Cardiac muscle cell (in vitro differentiated cells and primary cell): ENCODE measurements at places on chromosomes 12 and 14. TPM values are rescaled to one million over a fixed set of nuclear protein-coding genes. Genes with fewer than 3 reads are reported as not detected.
A peak's percentile ranks its signal among the peaks of the same experiment; 100 is the strongest.

DNA sequence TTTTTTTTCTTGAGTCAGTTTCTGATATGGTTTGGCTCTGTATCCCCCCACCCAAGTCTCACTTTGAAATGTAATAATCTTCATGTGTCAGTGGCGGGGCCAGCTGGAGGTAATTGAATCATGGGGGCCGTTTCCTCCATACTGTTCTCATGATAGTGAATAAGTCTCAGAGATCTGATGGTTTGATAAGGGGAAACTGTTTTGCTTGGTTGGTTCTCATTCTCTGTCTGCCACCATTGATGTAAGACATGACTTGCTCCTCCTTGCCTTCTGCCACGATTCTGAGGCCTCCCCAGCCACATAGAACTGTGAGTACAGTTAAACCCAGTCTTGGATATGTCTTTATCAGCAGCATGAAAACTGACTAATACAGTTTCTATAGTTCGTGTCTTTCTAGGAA lies 42.9 kb downstream of the WNK1 start:
- no peak for DNase-seq

Gene TAS2R20
- 0.25 and 0.61 TPM in 2 replicates for polyA plus RNA-seq

Gene RHEBL1
- polyA plus RNA-seq, result 0.94 and 1.0 TPM in 2 replicates

DNA sequence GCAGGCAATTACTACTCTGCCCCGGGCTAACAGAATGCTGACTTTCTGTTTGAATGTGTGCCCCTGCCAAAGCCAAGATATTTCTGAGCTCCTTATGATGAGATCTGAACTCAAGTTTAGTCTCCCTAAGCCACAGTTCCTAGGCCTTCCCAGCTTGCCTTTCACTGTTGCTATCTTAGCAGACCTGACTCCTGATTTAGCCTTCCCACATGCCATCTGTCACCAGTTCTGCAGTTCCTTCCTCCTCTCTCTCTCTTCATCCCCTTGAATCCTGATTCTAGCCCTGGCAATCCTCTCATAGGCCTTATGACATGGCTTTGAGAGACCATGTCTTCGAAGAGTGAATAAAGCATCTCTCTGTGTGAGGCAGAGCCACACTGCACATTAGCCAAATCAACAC lies 12.5 kb upstream of the SAMD4A start:
- no peak for DNase-seq

- DNase-seq, result peak; percentile 8
Measured at GRCh38 chr12:3436461-3437065, 54.4 kb upstream of the PRMT8 start.

DNA sequence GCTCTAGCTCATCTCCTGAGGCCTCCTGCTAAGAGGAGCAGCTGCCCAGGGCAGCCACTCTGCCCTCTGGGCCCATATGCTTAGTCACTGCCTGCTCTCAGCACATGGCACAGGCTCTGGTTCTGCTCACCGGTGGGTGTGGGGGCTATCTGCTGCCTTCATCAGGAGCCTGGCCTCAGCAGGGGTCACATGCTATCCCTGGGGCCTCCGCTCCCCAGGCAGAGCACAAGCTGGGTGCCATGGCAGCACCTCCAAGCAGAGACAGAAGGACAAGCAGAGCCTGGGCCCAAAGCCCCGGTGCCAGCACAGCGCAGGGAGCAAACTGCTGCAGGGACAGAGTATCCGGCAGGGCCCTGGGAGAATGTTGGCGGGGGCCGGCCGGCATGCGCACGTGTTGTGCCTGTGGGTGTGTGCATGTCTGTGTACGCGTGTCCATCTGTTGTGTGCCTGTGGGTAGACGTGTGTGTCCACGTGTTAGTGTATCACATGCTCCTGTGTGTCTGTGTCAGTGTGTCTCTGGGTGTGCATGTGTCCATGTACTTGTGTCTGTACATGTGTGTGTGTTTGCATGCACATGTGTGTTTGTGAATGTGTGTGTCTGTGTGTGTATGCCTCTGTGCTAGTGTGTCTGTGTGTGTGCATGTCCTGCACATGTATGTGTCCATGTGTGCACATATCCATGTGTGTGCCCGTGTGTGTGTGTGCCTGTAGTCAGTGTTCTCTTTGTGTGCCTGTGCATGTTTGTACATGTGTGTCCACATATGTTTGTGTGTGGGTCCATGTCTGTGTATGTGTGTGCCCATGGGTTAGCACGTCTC lies 326.9 kb downstream of the TMEM121 start:
- DNase-seq, result no peak

DNA sequence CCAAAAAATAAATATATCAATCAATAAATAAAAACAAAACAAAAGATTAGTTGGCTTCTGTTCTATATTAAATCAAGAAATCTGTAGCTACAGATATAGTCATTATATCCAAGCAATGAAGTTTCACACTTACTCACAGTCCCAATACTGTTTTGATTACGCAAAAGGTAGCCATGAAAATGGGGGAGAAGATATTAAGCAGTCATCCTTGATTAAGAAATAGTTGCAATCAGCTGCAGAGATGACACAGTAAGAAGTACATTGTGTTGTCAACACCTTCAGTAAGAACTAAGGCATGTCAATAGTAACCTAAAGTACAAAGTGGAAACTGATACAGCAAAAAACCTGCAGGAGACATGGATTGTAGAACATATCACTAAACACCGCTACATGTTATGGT lies 11.0 kb upstream of the RHOJ start:
- DNase-seq, result no peak

Gene CHGA
- polyA plus RNA-seq, result 0.31 and 0.73 TPM in 2 replicates

Gene MUCL1
- polyA plus RNA-seq, result not detected in 2 replicates

DNA sequence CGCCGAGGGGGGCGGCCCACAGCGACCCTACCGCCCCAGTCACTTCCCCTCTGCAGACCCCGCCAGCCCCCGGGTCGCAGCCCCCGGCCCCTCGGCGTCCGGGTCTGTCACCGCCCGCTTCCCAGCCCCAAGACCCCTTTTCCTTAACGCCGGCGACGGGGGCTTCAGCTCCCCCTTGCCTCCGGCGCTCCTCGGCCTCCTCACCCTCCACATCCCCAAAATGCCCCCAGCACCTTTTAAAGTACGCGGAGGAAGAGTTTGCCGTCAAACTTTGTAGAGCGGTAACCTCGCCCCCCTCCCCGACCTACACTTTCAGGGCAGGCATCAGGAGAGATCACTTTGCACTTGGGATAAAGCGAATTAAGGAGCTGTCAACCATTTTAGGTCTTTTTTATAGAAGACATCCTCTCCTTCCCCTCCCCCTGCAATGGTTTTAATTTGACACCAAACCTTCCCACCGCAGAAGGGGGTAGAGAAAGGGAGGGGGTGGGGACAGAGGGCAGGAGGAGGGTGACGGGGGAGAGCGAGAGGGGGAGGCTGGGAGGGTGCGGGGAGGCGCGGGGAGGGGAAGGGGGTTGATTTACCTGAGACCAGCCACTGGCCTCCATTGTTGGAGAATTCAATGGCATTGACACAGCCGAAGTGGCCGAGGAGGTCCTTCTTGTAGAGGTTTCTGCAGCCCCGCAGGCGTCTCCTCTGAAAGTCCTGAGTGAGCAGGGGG lies 578 bp downstream of the DCAF5 start:
- DNase-seq, result peak; percentile 56

Gene BCL11B
- 0.04 and 0.57 TPM in 2 replicates for polyA plus RNA-seq

- peak; percentile 14 for DNase-seq
Measured at GRCh38 chr14:80584744-80585505, 356.6 kb downstream of the CEP128 start.

GRCh38 chr14:67514203-67514607 lies 18.9 kb upstream of the PLEKHH1 start:
- no peak for DNase-seq

GRCh38 chr14:90201344-90201743 lies 55.0 kb upstream of the PSMC1 start:
- DNase-seq, result no peak

DNA sequence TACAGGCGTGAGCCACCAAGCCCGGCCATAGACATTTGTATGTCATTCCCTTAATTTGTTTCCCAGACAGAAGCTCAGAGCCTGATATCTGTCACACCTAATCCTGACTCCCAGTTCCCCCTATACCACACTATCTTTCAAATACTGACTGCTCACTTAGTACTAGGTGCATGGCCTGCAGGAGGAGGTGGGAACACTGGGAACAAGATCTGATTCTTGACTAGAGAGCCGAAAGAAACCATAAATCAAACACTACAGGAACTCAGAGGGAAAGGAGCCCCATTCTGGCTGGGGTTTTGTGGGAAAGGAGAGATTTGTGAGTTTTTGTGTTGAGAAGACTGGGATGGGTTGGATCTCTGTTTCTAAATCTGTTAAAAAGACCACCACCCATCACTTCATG lies 4.9 kb downstream of the KHNYN start:
- no peak for DNase-seq

DNA sequence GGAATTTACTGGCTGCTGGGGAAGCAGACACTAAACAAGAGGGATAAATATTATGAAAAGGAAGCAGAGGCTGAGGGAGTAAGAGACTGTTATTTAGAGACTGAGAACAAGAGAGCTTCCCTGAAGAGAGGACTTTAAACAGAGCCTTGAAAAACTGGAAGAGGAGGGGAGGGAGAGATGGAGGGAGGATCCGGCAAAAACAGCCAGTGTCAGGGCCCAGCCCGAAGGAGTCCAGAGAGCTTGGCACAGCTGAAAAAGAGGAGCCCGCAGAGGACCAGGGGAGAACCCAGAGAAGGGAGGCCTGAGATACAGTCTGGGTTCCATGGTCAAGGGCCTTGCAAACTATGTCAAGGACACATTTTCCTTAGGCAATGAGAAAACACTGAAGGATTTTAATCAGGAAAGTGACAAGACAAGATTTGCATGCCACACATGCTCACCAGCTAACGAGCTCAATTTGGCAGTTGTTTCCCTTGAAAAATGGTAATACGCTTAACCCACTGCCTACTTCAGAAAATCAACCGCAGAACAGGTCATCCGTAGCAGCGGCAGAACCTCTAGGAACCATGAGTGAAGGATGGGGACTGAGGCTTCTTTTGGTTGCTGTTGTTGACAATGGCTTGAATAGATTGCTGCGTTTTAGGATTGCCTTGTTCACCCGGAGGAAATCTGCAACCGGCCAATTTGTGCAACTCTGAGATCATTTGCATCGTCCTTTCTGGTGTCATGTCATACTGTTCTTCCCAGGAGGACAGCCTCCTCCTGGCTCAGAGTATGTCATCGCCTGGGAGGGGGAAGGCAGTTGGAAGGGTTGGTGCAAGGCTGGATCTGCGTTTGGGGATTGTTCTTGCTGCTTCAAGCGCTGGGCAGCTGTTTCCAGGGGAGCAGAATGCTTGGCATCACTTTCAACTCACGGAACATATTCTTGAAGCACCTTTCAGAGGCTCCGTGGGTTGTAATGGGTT lies 108.2 kb downstream of the PRMT8 start:
- no peak for DNase-seq

DNA sequence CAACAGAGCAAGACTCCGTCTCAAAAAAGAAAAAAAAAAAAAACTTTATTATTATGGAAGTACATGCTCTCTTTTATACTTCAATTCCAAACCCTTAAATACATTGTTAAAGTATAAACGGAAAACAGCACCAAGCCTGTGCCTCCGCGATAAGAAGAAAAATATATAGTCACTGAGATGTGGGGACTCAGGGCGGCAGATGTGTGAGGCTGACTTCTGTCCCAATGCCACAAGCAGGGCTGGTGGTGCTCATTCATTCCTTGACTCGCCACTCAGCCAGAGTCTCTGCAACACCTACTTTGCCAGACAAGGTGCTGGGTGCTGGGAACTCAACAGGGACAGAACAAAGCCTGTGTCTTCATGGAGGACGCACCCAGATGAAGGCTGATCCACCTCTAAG lies 13.8 kb downstream of the LGMN start:
- DNase-seq, result no peak

Gene OTUB2
- polyA plus RNA-seq, result 4.3 and 4.4 TPM in 2 replicates

Gene RGS6
- polyA plus RNA-seq, result 0.50 and 0.95 TPM in 2 replicates

GRCh38 chr14:81432219-81432661 lies 32.1 kb upstream of the STON2 start:
- DNase-seq, result peak; percentile 18

Gene LUM
- 3.5 and 12.7 TPM in 2 replicates for polyA plus RNA-seq

Gene FOXN4
- polyA plus RNA-seq, result 0.15 and 0.84 TPM in 2 replicates

DNA sequence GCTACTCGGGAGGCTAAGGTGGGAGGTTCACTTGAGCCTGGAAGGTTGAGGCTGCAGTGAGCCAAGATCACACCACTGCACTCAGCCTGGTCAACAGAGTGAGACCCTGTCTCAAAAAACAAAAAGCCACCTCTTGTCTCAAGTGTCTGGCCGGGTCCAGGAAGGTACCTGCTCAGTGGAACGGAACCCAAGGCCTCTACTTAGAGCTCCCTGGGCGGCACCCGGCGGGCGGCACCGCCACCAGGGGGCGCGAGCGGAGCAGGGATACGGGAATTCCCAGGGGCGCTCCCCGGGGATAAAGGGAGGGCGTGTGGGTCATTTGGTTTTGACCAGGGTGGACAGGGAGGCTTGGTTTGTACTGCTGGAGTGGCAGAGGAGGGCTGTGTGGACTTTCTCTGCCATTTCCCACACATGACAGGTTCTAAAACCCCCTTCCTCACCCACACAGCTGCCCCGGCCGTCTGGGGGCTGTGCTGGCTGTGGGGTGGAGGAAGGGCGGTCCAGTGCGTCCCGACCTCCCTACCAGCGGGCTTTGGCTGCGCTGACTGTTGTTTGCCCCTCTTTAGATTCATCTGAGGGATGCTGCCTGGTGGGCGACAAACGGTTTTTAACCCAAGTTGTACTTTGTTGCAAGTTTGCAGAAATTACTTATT lies 91.4 kb downstream of the SETD3 start:
- peak; percentile 67 for DNase-seq

Gene PRB2
- not detected in 2 replicates for polyA plus RNA-seq

Gene TUNAR
- polyA plus RNA-seq, result 0.18 and 2.9 TPM in 2 replicates

Gene SDR9C7
- 0.07 and 1.2 TPM in 2 replicates for polyA plus RNA-seq

- no peak for DNase-seq
Measured at GRCh38 chr12:94116191-94116590, 32.2 kb upstream of the PLXNC1 start.

Gene SERPINA9
- not detected in 2 replicates for polyA plus RNA-seq
